ENCODE measurements at places on chromosomes 2 and 18. TPM values are rescaled to one million over a fixed set of nuclear protein-coding genes. Genes with fewer than 3 reads are reported as not detected.

CCL20 gene
- total RNA-seq = 24.4 TPM

LHCGR gene
- total RNA-seq = not detected

XDH gene
- total RNA-seq = 75.4 TPM

GRCh38 chr2:240874715-240875227, 6.1 kb downstream of the AGXT start:
- no peak for DNase-seq

DNA sequence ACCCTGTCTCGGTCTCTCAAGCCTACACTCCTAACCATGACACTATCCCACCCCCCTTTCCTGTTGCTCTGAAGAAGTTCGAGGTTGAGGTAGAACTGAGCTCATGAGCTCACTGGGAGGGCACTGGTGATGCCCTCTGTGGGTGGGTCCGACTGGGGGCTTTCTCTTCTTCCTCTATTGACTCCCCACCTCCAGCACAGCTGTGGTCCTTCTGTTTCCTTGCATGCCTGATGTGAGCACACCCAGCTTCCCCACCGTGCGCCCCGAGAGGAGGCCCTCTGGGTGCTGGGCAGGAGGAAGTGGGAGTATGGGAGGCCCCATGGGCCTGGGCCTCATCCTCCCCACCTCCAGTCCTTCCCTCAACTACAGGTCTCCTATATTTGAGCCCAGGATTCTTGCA, 20.9 kb downstream of the SPEG start:
- no peak for DNase-seq

GRCh38 chr2:75021672-75022071, 63.2 kb downstream of the POLE4 start:
- DNase-seq = no peak

GRCh38 chr2:239944694-239945551, 80.2 kb downstream of the NDUFA10 start:
- peak; percentile 63 for DNase-seq

Data from mucosa of descending colon (tissue), 3 donors.